Stimulated activated CD8-positive, alpha-beta memory T cell treated with anti-CD3 and anti-CD28 coated beads, Interleukin-4, amount 100 ng/mL, for 48 hours (primary cell): ENCODE measurements at places on chromosomes 4 and X.

- no peak for DNase-seq
Observed at GRCh38 chrX:11164433-11164832, 53.3 kb downstream of the HCCS start.

DNA sequence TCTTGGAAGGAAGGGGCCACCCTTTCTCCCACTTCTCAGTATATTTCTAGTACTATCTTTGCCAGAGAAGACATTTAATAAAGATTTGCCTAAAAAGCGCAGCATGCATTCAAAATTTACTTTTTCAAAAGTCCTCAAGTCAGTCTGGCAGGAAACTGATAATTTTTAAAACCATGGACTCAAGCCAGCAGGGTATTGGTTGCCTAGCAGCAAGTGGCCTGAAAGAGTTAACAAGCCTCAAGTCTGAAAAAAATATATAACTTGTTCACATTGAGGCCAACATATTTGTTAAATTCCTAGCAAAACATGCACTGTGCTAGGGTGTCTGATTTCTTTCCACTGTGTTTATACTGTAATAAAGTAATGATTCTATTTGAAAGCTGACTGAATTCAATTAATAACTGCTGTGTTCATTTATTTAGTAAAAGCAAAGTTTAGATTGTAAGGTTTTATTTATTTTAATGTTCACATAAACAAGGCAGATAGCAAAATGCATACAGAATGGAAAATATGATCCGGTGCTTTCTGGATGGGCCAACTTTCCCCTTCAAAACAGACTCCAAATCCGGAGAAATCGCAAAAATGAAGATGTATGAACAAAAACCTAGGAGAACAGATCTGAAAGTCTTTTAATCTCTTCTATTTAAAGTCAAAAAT is 218.5 kb upstream of the FGF13 start:
- DNase-seq: no peak

GRCh38 chr4:81455897-81456296 is 15.8 kb downstream of the RASGEF1B start:
- no peak for DNase-seq

DNA sequence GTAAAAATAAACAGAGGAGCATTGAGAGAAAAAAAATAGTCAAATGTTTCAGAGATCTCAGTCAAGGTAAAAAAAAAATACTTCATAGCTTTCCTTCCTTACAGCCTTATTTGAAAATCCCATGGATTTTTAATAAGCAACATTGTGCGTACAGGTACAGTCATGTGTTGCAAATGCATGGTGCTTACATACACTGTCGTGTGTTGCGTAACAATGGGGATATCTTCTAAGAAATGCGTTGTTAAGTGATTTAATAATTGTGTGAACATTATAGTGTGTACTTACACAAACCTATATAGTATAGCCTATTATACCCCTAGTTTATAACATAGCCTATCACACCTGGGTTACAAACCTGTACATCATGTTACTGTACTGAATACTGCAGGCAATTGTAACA is 172.0 kb downstream of the UGT8 start:
- no peak for DNase-seq

DNA sequence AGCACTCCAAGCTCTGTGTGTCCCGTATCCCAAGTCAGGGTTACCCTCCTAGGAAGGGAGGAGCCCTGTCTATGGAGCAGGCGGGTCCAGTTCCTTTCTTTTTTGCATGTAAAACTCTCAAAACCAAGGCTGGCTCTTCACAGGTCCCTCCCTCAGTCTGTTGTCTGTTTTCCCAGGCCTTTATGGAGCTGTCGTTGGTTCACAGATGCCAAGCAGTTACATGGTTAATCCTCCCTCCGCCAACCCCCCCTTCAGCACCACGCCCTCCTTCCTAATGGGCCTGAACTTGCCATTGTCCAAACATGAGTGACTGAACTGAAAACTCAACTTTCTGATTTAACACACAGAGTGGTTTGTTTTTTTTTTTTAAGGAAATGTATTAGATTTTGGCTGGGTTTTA is 148.3 kb downstream of the STOX2 start:
- DNase-seq: no peak

DNA sequence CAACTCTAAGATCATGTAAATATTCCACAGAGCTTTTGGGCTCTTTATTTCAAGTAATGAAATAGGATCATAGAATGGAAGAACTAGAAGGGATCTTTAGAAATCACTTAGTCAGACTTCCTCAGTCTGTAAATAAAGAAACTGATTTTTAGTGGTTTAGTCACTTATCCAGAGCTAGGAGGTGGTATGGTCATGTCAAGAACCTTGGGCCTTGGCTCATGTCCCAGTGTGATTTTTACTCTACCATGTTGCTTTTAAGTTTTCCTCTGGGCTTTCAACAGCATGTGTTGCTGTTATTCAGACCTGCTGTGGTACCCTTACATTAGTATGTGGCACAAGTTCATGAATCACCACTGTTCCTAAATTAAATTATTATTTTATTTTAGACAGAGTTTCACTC is 184.9 kb downstream of the FRAS1 start:
- DNase-seq: no peak

DNA sequence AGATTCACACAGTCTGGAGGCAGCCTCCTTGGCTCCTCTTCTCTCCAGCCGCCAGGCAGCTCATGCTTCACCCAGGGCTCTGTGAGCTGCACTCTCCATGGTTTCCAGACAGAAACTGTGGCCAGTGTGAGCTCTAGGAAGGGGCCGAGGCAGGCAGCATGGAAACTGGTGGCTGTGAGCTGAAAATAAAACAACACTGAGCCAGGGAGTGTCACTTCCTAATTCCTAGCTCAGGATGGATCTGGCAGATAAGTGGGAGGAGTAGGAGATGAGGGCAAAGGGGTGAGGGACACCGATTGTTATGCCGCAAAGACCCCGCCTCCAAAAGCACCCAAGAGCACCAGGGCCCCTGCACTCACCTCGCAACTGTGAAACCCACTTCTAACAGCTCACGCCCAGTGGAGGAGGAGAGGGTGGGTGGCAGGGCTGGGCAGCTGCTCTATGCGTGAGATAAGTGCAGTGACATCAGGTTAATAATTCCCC is 69.8 kb downstream of the FHDC1 start:
- no peak for DNase-seq
